Renal cortex interstitium (tissue), 15 donors: ENCODE measurements at places on chromosomes 7 and 10. TPM values are rescaled to one million over a fixed set of nuclear protein-coding genes. Genes with fewer than 3 reads are reported as not detected.

The PCGF6 gene
- polyA plus RNA-seq: 12.9 TPM

The DNA2 gene
- polyA plus RNA-seq: 11.3 TPM

The TMEM213 gene
- 52.3 TPM for polyA plus RNA-seq

The GBX1 gene
- 0.19 TPM for polyA plus RNA-seq

The ETV1 gene
- 34.0 TPM for polyA plus RNA-seq

The FRG2B gene
- polyA plus RNA-seq: not detected

The UNC5B gene
- 42.2 TPM for polyA plus RNA-seq

The CACNB2 gene
- polyA plus RNA-seq: 8.4 TPM

The SKIDA1 gene
- polyA plus RNA-seq: 11.2 TPM

The OR2A5 gene
- polyA plus RNA-seq: 0.06 TPM

The IFIT2 gene
- 9.2 TPM for polyA plus RNA-seq

The PON1 gene
- polyA plus RNA-seq: 0.34 TPM

The TMEM209 gene
- polyA plus RNA-seq: 32.1 TPM

- DNase-seq: no peak
These were observed 42.1 kb upstream of the CXCL12 start for GRCh38 chr10:44427037-44427436.

- no peak for DNase-seq
These were observed 2.7 kb upstream of the SRPK2 start for GRCh38 chr7:105391429-105391828.

DNA sequence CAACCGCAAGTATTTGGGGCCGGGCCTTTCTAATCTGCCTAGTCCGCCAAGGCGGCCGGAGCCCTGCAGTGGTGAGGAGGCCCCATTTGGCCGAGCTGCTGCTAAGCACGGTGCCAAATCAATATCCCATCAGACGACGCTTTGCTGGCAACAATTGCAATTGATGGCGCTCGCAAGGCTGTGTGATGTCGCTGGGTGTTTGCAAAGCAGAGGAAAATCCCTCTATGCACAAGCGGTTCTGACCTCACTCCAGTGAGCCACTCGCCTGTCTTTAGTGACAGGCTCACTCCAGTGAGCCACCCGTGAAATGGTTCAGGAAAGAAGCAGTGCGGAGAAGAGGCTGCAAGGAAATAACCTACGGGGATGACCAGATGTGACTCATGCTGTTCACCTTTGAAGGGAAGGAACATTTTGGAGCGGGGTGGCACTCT lies 18.3 kb upstream of the PDE1C start:
- DNase-seq: no peak

GRCh38 chr10:72242675-72243074 lies 26.6 kb upstream of the ASCC1 start:
- no peak for DNase-seq

DNA sequence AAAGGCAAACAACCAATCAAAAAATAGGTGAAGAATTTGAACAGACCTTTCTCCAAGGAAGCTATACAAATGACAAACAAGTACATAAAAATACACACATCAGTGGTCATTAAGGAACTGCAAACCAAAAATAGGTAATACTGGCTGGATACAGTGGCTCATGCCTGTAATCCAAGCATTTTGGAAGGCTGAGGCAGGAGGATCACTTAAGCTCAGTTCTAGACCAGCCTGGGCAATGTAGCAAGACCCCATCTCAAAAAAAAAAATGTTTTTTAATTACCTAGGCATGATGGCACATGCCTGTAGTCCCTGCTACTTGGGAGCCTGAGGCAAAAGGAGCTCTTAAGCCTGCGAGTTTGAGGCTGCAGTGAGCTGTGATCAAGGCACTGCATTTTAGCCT lies 19.3 kb downstream of the CDCA7L start:
- no peak for DNase-seq

DNA sequence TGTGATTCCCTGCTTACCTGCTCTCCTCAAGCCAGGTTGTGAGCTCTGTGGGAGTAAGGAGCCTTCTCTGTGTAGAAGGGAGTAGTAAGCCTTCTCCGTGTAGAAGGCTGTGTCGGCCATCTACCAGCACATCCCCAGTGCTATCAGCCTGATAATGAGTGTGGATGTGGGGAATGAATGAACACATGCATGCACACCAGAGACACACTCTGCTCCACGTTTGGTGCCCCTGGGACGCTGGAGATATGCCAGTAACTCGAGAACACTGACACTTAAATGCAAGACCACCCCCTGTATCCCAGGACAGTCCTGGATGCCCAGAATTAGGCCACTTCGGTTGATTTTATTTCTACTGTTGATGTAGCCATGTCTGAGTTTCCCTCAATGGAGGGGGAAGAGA lies 21.1 kb upstream of the GPR26 start:
- no peak for DNase-seq

- DNase-seq: no peak
These were observed 9.7 kb upstream of the FHIP2A start for GRCh38 chr10:114811862-114812261.

GRCh38 chr10:100999742-101000126 lies at the start of gene LZTS2:
Gene LZTS2 (plus strand): TSS chr10:100999808. CDS start chr10:101002539, 2,731 bp downstream.
- DNase-seq: no peak

DNA sequence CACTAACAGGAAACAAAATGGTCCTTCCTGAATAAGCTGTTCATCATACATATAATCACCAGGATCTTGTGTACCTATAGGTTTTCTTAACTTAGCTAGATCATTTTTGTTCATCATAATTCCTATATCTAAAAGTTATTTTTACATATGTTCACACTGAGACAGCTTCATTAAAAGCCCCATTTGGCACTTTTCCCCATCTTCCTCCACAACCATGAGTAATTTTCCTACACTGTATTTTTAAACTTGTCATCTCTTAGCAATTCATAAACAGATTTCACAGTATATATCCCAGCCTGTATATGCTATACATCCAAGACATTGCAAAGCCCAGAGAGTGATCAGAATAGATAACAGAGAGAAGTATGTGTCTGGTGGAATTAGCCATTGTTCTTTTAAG lies 28.3 kb downstream of the ZNF365 start:
- DNase-seq: no peak

GRCh38 chr10:114070710-114071109 lies 27.0 kb downstream of the ADRB1 start:
- no peak for DNase-seq

- DNase-seq: no peak
These were observed 50.5 kb downstream of the MALSU1 start for GRCh38 chr7:23349484-23350157.
